ENCODE measurements at places on chromosomes 13 and 19.

- no peak for DNase-seq
These were observed 13.0 kb downstream of the ZIC5 start for GRCh38 chr13:99958406-99959126.

DNA sequence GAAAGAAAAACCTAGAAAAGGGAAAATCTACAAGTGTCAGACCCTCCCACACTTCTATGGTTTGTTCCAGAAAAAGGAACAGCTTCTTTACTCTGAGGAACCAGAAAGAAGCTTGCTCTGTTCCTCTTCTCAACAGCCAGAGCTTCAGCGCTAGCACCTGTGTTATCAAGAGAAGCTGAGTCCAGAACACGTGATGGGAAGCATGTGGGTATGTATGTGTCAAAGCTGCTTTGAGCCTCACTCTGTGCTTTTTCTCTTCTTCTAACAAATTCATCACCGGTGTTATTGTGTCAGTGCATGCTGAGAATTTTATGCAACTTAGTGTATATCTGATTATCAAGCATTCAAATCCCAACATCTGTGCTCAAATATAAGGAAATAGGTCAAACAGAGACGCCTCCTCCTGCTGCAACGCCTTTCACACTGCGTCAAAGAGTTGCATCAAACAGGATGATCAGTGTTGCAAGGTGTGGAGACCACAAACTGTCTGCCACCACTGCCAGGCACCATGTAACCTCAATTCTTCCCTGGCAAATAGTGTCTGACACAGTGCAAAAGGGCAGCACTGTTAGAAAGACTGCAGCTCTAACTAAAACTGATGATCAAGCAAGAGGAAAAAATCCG lies 83.9 kb downstream of the LRRC63 start:
- no peak for DNase-seq

DNA sequence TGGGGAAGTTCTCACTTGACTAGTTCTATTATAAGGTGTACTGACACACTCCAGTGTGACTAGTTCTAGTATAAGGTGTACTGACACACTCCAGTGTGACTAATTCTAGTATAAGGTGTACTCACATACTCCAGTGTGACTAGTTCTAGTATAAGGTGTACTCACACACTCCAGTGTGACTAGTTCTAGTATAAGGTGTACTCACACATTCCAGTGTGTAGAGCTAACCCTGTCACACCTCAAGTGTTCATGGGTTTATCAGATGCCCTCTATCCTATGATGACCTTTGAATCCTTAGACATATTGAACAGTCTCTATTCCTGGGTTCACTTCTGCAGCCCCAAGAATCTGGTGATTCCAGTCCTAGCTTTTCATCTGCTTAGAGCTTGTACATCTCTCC lies 54.6 kb upstream of the MYO16 start:
- DNase-seq: no peak

- no peak for DNase-seq
These were observed 10.2 kb upstream of the EMC10 start for GRCh38 chr19:50465986-50466705.

DNA sequence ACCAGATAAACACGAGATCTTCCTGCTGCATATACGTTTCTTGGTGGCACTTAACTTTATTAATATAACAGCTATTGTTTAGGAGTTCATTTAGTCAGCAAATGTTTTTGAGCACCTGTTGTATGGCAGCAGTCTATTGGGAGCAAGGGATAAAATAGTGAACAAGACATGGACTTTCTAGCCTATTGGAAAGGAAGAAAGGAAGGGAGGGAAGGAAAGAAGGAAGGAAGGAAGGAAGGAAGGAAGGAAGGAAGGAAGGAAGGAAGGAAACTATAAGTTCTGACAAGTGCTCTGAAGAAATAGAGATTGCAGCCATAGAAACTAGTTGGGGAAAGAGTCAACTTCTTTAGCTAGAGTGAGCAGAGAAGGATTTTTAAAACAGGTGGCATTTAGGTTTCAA lies 149.1 kb upstream of the STARD13 start:
- no peak for DNase-seq

GRCh38 chr13:80755910-80756309 lies 415.0 kb upstream of the SPRY2 start:
- DNase-seq: no peak

DNA sequence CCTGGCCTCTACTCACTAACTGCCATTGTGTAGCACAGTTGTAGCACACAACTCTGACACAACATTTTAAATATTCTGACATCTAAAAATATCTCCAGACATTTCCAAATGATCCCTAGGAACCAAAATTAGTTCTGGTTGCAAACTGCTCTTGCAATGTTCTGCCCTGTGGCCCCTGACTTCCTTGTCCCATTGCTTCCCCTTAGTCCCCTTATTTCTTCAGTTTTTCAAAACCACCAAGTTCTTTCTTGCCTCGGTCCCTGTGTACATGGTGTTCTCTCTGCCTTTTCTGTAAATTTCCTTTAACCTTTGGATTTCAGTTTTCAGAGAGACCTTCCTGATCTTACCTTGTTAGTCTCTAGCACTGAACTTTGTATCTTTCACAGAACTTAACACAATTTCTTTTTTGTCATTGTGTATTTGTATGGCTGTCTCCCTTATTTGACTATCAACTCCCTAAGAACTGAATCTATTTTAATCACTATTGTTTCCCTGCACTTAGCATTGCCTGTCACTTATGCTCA lies 87.6 kb upstream of the MLNR start:
- DNase-seq: no peak

DNA sequence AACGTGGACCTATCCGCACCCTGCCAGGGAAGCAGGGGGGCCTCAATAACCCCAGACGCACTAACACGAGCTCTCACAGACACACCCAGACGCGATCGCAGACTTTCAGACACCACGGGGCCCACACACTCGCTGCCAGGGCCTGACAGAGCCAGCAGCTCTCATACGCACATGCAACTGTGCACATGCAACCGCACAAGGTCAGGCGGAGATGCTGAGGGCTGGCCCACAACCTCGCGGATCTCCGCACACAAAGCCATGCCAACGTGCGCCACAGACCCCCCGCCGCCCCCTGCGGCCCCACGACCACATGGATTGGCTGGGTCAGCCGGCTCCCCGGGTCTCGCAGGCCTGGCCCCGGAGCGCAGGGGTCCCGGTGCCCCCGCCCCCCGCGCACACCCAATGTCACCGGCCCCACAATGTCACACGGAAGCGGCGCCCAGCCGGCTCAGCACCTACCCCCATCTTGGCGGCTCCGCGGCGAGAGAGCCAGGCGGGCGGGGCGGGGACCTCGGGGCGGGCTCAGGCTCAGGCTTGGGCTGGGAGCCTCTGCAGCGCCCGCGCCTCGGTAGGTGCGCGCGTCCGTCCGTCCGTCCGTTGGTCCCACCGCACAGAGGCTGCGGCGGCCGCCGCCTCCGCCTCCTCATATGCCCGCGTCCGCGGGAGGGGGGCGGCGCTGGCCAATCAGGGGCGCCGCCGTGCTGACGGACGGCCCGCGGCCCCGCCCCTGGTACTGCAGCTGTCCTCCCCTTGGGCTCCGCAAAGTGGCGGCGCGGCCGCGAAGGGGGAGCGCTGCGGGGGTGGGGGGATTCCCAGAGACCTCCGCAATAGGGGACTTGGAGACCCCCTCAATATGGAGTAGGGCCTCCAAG lies at the start of gene ATP1A3:
ATP1A3 (minus strand) TSS at position 619 of the 872 bp plus-strand sequence; CDS start at position 465, 154 bp downstream.
- no peak for DNase-seq

DNA sequence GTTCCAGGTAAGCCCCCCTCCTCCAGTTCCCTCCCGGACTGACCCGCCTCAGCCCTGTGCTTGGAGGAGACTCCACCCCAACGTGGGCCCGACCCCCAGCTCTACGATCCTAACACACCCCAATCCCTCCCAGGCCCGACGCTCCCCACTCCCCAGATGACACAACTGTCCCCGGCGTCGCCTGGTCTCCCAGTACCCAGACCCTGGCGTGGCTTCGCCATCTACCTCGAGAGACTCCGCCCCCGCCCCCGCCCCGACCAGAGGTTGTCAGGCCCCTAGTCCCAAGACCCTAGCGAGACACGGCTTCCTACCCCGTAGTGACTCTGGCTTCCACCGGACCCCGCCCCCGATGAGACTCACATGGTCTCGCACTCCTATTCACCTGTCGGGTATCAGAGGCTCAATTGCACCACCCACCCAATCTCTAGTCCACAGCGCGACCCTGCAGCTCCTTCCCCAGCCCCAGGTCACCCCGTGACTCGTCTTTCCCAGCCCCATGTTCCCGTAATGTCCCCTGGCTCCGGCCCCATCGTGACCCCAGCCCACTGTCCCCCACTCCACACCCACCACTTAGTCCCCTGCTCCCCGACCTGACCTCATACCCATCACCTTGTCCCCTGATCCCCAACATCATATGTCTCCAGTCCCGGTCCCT lies 2.9 kb downstream of the CD37 start:
- DNase-seq: no peak

All from Panc1 (cell line).